ENCODE measurements at places on chromosomes 1 and 21.

GRCh38 chr1:3261007-3261968 lies 192.3 kb downstream of the PRDM16 start:
- no peak for DNase-seq

GRCh38 chr1:203625628-203626019 lies 1.0 kb upstream of the ATP2B4 start:
- DNase-seq, result peak; percentile 73

- no peak for DNase-seq
Observed at GRCh38 chr1:41794031-41794430, 124.7 kb downstream of the HIVEP3 start.

DNA sequence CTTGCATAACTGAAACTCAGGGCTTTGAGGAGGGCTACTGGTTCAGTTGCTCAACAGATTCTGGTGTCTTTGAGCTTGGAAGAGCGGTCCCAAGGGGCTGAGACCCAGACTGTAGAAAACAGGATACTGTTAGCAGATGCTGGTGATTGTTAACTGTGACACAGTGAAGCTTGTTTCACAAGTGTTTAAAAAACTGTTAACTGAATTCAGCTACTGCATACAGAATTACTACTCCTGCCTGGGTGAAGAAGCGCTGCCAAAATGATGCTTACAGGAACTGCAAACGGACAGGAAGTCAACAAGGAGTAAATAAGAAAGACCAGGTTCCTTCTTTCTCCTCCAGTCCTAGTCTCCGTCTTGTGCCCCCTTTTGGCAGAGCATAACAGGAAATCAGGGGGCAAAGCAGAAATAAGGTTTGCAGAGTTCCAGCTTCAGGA lies 195.3 kb upstream of the USP25 start:
- DNase-seq, result no peak

DNA sequence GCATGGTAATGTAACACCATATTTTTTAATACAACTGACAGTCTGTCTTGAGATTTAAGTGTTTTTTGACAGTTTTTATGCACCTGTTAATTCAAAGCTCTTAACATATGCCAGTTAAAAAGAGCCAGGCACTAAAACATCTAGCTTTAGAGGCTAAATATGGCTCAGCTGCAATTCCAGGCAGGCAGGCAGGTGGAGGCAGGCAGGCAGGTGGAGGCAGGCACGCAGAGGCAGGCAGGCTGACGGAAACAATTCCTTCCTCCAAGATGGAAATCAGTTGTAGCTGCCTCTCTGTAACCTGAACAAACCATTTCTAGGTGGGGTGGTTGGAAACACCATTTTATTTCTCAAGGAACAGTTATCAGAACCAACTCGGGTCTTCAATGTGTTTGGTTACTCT lies 51.2 kb downstream of the GORAB start:
- no peak for DNase-seq

GRCh38 chr1:8189931-8190483 lies 127.9 kb upstream of the SLC45A1 start:
- DNase-seq, result no peak

GRCh38 chr1:147349533-147349932 lies 107.0 kb downstream of the CHD1L start:
- no peak for DNase-seq

DNA sequence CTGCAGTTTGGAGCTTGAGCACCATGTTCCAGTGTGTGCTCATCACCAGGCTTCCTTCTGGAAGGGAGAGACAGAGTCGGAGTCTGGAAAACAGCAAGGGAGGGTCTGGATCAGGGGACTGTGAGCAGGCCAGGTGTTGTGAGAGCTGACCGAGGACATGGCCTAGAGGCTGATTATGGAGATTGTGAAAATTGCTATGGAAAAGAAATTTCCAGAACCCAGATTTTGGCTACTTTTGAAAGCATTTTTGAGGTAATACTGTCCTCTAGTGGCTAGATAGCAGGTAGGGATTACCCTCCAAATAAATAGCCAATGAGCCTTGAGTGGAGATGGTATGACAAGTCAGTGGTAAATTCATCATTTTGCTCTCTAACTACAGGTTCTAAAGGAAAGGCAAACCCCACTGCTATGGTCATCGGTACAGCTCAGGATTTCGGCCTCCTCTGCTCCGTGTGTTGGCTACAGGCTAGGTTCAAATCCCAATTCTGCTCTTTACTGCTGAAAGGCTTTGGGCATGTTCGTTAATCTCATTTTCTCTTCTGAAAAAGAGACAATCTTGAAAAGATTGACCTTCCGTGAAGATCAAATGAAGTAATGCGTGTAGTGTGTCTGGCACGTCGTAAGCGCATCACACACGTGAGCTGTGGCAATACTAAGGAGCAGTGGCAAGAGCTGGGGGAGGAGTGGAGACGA lies 1.0 kb upstream of the HAO2 start:
- DNase-seq, result no peak

GRCh38 chr1:224779536-224779935 lies 149.9 kb upstream of the DNAH14 start:
- DNase-seq, result no peak

DNA sequence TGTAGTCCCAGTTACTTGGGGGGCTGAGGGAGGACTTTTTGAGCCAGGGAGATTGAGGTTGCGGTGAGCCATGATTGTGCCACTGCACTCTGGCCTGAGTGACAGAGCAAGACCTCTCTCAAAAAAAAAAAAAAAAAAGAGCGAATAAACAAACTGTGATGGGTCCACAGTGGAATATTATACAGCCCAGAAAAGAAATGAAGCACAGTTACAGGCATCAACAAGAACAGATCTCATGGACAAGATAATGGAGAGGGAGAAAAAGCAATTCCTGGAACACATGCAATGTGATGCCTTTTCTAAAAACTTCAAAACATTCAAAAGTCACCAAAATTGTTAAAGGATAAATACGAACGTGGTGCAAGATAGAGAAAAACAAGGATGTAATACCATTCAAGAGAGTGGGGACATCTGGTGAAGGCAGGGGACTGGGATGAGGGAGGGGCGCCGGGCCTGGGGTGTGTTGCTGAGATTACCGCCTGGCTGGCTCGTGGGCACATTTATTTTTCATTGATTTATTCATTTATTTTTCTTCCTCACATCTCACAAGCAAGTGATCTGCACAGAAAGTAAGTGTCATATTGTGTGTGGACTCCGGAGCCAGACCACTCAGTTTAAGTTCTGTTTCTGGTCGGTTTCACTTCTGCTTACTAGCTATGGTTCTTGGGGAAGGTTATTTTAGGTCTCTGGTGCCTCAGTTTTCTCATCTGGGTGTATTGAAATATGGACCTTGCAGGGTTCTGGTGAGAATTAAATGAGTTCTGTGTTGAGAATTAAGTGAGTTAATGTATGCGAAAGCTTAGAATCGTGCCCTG lies 30.1 kb downstream of the ABCG1 start:
- no peak for DNase-seq

DNA sequence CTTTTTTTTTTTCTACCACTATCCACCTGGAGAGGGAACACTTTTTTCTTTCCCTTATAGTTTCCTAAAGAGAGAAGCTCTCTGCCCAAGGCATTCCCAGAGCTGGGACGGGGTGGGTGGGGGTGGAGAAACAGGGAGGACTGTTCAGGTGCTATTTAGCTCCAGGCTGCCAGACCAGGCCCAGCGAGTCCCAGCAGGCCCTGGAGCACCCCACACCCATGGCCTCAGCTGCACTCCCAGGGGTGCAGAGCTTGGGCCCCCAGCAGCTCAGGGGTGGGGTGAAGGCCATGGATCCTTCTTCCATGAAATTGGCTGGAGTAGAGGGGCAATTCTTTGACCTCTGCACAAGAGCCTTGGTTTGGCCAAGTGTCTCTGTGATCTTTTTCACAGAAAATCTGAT lies 4.1 kb downstream of the ETV3L start:
- no peak for DNase-seq
